ENCODE measurements at places on chromosomes 12 and 14. TPM values are rescaled to one million over a fixed set of nuclear protein-coding genes. Genes with fewer than 3 reads are reported as not detected.

GRCh38 chr12:45685680-45686079 lies 43.8 kb upstream of the ARID2 start:
- no peak for DNase-seq

- no peak for DNase-seq
Measured at GRCh38 chr12:93425736-93426411, 15.9 kb downstream of the UBE2N start.

DNA sequence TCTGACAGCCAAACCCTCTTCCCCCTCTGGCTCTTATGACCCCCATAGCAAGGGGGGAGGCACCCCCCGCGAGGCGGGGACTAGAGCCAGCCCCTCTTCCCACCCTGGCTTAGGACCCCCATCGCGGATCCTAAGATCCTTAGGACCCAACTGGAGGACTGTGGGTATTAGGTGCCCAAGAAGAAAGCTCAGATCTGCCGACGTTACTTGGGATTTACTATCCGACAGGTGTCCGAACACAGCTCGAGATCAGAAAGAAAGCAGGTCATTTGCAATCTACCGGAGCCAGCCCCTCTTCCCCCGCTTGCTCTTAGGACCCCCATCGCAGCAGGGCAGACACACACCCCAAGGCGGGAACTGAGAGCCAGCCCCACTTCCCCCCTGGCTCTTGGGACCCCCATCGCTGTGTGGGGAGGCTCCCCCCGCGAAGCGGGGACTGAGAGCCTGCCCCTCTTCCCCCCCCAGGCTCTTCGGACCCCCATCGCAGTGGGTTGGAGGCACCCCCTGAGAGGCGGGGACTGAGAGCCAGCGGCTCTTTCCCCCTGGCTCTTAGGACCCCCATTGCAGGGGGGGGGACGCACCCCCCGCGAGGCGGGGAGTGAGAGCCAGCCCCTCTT lies 46.8 kb downstream of the DDX11 start:
- no peak for DNase-seq

GRCh38 chr14:54169254-54169924 lies 212.8 kb upstream of the BMP4 start:
- DNase-seq, result no peak

DNA sequence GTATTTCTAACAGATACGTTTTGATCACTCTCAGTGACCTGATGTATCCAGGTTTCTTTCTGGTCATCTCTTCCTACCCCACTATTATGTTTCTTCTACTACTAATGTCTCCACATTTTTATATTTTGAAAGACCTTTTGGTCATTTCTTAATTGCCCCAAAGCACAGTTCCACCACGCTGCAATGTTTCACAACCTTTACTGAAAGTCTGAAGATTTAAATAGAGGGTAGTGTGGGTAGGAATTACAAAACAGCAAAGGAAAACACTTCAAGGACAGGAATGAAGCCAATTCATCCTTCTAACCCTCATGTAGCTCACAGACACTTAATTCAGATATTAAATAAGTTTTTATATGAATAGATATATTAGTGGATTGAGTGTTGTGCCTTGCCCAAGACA lies 36.1 kb upstream of the SLC16A7 start:
- DNase-seq, result no peak

GRCh38 chr12:127268706-127269425 lies 998.1 kb upstream of the TMEM132C start:
- no peak for DNase-seq

GRCh38 chr14:34027990-34028495 lies 77.2 kb upstream of the EGLN3 start:
- no peak for DNase-seq

DNA sequence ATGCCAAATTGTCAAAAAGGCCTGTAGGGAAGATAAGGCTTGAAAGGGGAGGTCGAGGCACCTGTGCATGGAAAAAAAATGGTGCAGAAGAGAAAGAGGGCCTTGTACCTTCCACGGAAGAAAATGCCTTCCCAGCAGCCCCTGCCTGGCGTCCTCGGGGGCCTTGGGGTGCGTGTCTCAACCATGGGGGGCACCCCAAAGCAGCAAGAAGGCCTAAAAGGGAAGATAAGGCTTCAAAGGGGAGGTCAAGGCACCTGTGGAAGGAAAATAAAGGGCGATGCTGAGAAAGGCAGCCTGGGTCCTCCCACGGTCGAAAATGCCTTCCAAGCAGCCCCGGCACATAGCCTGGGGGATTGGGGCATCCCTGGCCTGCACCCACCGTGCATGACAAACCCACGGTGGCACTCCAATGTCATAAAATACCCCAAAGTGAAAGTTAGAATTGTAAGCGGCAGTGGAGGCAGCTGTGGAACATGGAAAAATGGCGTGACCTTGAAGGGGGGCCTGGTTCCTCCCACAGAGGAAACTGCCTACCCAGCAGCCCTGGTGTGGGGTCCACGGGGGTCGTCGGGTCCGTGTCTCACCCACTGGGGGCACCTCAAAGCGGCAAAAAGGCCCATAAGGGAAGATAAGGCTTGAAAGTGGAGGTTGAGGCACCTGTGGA lies 275.0 kb downstream of the ALG10 start:
- DNase-seq, result peak; percentile 18

DNA sequence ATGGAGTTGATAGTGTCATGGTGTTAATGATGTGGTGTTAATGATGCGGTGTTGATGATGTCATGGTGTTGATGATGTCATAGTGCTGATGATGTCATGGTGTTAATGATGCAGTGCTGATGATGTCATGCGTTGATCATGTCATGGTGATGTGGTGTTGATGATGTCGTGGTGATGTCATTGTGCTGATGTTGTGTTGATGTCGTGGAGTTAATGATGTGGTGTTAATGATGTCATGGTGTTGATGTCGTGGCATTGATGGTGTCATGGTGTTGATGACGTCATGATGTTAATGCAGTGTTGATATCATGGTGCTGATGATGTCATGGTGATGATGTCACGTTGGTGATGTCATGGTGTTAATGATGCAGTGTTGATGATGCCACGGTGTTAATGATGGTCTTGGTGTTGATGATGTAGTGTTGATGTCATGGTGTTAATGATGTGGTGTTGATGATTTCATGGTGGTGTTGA lies 49.1 kb upstream of the RIMBP2 start:
- DNase-seq, result no peak

GRCh38 chr14:89397569-89398230 lies 19.3 kb downstream of the FOXN3 start:
- peak; percentile 35 for DNase-seq

GRCh38 chr14:21215879-21216251 lies 53.4 kb downstream of the HNRNPC start:
- no peak for DNase-seq

- peak; percentile 30 for DNase-seq
Measured at GRCh38 chr14:101191721-101192660, 288.5 kb upstream of the RTL1 start.

DNA sequence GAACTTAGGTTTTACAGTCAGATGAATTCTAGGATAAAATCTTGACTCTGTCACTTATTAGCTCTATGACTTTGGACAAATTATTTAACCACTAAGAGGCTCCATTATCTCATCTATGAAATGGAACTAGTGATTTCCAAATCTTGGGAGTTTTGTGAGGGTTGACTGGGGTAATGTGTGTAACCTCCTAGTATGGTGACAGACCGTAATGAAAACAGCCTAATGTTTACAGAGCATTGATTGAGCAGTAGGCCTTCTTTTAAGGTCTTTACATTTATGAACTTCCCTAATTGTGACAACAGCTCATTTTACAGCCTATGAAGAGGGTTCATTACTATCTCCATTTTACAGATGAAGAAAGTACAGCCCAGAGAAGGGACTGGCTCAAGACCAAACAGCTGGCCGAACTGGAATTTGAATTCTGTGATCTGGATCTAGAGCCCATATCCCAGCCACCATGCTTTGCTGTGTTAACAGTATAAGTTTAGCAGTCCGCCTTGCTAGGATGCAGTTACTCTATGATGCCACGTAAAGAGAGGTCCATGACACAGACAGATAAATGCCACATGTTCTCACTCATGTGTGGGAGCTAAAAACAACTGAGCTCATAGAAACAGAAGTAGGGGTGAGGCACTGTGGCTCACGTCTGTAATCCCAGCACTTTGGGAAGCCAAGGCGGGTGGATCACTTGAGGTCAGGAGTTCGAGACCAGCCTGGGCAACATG lies 9.1 kb upstream of the FBXL14 start:
- DNase-seq, result no peak

CLEC14A gene
- 47.3 TPM for total RNA-seq

PLXNC1 gene
- total RNA-seq, result 22.8 TPM

RASAL1 gene
- 8.6 TPM for total RNA-seq

TCTN1 gene
- total RNA-seq, result 41.0 TPM

EFS gene
- total RNA-seq, result 46.6 TPM

CCDC196 gene
- total RNA-seq, result not detected

Data from sciatic nerve (tissue), 2 donors.